NCI-H1417 treated with DMSO at 0.1 percent for 48 hours (cell line): ENCODE measurements at places on chromosomes 1 and 21.

- no peak for DNase-seq
Measured at GRCh38 chr21:15761507-15762100, 31.8 kb downstream of the USP25 start.

GRCh38 chr1:51344602-51345299 lies 14.4 kb upstream of the TTC39A start:
- no peak for DNase-seq

- DNase-seq, result no peak
Measured at GRCh38 chr21:24628046-24628445, 979.2 kb downstream of the MRPL39 start.

GRCh38 chr1:176364236-176364905 lies 98.6 kb upstream of the PAPPA2 start:
- no peak for DNase-seq
